ENCODE measurements at places on chromosomes 3 and 15. TPM values are rescaled to one million over a fixed set of nuclear protein-coding genes. Genes with fewer than 3 reads are reported as not detected.

- DNase-seq = no peak
Measured at GRCh38 chr15:74253211-74253921, 17.2 kb downstream of the CCDC33 start.

DNA sequence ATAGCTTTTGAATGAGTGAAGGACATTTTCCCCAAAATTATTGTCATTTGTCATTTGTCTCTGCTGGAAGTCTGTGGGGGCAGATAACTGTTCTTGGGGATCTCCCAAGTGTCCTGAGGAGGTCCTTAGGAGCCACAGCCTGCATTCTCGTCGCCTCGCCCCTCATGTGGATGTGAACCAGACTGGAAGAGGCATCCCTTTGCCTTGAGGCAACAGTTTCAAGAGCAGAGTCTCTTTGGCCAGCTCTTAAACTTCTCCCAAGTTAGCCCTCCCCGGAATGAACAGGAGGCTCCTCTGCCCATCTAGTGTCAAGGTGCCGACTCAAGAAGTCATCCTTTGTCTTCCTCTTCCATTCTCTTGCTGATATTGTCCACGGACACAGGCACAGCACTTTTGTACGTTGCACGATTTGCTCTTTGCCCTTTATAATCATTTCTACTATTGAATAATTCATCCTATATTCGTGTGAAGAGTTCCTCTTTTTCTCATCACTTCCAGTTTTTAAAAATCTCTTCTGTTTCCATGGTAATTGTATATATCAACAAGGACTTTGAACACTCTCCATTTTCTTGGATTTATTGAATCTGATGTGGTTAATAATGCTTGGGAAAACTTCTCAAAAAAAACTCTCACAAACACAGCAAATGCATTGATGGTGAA, 40.8 kb upstream of the CD47 start:
- DNase-seq = no peak

DNA sequence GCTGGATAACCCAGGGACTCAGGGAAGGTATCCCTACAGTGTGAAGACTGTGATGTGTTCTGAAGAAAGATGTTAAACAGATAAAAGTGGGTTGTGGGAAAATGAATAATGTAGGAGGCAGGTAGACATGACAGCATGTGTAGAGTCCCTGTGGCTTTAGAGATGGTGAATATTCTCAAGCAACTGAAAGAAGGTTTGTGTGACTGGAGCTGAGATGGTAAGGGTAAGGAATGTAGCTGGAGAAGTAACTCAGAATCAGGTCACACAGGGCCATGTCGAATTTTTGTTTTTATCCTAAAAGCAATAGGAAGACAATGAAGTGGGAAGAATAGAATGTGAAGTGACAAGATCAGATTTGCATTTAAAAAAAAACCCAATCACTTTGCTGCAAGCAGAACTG, 53.7 kb upstream of the TRPC1 start:
- DNase-seq = no peak

DNA sequence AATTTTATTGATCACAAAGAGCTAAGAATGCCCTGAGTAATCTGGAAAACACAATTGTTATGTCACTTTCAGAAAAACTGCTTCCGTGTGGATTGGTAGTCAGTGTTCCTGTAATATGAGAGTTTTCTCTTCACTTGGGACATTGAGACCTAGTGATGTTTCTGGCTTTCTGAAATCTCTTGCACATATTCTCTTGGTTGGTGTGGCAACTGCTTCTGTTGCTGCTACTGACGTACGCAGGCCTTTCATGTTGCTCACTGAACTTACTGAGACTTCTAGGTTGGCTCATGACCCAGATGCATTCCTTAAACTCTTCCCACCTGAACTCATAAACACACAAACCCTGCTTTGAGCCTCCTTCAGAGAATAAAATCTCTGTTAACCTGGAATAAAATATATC, 175.0 kb upstream of the PFN2 start:
- no peak for DNase-seq

DNA sequence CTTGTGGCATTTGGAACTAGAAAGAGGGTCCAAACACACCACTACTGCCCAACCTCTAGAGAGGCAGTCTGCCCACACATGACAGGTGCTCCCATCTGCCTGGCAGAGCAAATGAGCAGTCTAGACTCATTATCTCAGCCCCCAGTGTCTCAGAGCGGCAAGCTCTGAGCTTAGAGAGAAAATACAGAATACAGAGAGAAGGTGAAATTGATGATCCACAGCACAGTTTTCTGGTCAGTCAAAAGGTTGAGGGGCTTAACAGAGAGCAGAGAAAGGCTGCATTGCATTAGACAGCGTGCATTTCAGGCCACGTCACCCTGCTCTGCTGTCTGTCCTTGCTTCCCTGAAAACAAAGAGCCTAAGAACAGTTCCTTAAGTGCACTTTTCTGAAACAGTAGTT, 135.1 kb downstream of the KCNMB2 start:
- DNase-seq = no peak

DNA sequence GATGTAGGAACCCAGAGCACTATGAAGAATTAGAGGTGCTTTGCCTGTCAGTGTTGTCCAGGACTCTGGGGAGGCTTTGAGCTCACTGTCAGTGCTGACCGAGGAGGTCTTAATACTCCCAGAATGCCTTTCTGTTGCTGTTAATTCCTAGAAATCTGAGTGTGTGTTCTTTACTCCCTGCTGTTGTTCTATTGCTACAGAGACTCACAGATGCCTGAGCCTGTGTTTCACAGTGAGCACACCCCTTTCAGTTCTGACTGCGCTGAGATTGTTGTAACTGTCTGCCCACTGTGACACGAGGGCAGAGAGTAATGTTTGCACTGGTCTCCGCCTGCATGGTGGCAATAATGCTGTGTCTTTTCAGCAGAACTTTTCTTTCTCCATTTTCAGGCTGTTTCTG, 162.9 kb downstream of the RYR3 start:
- no peak for DNase-seq

- no peak for DNase-seq
Measured at GRCh38 chr3:179421500-179421899, 29.8 kb downstream of the GNB4 start.

- DNase-seq = no peak
Measured at GRCh38 chr3:34056951-34057390, 258.5 kb downstream of the PDCD6IP start.

DNA sequence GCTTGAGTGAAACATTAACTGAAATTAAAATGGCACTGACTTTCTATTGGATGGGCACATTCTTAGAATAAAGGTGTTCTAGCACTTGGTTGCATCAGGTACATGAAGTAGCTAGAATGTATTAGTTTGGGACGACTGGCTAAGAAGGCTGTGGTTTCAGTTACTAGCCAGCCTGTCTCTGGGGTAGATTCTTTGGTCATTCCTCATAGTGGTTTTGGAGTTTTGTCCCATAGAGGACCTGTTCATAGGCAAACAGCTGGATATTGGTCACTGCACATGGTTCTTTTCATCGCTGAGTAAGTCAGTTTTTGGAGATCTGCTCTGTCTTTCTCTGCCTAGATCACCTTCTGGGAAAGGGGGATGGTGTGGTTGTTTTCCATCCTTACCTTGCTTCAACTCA, 55.3 kb downstream of the ADAMTSL3 start:
- DNase-seq = no peak

DNA sequence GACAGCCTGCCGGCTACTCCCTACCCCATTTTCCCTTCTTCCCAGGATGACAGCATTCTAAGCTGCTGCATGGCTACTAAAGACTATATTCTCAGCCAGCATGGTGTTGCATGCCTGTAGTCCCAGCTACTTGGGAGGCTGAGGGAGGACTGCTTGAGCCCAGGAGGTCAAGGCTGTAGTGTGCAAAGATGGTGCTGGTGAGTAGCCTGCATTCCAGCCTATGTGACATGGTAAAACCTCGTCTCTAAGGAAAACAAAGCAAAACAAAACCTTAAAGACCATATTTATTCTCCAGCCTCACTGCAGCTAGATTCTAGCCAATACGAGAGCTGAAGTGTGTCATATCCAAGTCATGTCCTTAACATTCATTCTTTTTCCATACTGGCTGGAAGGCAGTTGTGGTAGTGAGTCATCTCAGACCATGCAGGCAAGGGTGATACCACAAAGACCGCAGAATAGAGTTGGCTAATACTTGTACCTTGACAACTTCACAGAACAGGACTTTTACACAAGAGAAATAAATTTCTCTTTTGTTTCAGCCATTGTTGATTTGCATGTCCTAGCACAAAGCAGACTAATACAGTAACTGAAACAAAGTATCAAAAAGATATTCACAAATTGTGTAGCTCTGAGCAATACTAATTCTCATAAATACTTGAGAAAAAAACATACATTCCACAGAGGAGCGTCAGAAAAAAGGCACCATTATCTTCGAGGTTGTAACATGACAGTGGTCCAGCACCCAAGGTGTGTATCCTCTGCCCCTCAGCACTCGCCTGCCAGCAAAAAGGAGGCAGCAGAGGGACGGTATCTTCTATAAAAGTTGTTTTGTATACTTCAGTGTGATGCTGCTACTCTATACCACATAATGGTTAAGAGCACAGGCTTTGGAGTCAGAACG, 14.8 kb downstream of the PBRM1 start:
- DNase-seq = no peak

GRCh38 chr3:102224171-102224570, 210.6 kb upstream of the ZPLD1 start:
- no peak for DNase-seq

- no peak for DNase-seq
Measured at GRCh38 chr3:74808506-74809275, 194.2 kb upstream of the CNTN3 start.

DNA sequence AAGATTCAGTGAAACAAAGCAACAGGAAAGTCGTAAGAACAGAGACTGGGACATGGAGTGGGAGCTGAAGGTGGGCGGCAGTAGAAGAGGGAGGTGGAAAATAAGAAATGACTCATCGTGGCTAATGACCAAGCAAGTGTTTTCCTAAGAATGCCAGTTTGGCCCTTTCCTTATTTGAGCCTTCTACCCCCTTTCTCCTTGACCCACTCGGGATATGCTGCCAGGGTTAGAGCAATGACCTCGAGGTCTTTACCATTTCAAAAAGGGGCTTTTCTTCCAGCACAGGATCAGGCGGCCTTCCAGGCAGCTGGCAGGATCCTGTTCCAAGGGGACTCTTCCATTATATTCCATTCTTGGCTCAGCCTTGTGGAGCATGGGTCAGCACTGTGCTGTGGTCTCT, 241.1 kb downstream of the RYR3 start:
- DNase-seq = no peak

DNA sequence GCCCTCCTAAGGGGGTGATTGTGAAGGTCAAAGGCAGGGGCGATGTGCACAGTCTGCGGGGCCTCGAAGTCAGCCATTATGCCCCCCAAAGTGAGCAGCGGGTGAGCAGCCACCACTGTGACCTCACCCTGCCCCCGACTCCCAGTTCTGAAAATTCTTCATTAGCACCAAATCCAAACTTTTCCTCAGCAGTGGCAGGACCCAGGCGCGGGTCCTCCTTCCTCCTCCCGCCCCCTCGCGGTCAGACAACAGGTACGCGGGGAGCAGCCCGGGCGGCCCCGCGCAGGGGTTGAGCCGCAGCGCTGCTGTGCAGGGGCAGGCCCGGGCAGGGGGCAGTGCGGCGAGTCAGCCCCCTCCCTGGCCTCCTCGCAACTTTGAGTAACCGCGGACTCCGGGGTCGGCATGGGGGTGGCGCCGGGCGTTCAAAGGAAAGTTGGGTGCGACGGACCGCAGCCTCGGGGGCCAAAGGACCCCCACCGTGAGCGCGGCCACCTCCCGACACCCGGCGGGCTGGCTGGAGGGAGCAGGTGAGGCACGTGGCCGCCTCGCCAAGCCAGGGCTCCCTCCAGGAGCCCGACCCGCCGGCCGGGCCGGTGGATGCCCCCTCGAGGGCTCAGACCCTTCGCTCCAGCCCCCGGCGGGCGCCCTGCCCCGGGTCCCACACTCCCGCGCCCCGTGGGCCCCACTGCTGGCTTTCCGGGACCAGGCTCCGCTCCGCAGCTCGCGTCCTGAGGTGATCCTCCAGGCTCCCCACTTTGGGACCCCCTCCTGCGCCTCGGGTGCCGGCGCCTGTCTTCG, 49.4 kb upstream of the CCDC174 start:
- DNase-seq = peak; percentile 67

DNA sequence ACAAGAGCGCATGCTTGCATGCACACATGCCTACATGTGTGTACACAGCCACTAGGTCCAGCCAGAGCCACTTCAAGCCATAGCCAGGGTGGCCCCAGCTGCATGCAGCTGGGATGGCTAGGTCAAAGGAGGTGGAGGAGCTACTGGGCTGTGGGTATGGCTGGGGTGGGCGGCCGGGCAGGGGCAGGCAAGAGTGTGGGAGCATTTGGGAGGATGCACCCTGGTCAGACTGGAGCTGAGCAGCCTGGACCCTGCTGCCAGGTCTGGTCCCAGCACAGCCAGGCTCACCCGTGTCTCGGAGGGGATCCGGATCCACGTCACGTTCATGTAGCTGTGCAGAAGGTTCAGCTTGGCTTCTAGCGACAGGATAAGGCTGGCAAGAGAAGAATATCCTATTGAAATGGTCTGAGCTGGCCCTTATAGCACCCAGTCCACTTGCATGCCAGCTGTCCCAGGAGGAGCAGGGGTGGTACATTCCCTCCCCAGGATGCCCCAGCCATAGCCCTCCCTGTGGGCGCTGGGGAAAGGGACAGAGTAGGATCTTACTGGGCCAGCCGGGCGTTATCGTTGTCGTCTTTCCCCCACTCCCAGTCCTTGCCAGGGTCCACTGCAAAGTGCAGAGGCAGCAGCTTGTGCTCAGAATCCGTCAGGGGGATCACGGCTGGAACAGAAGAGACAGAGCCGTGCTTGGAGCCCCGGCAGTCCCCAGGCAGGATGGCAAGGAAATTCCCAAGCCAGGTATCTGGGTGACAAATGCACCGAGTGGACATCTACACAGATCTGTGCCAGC, 160.5 kb downstream of the KLF13 start:
- DNase-seq = peak; percentile 19

- no peak for DNase-seq
Measured at GRCh38 chr3:128624526-128625138, 26.0 kb downstream of the RPN1 start.

GRCh38 chr3:166706094-166706493, 674.0 kb downstream of the ZBBX start:
- DNase-seq = no peak

GRCh38 chr15:51677021-51677420, 4.3 kb upstream of the SCG3 start:
- DNase-seq = no peak

GRCh38 chr3:46684891-46685290, 8.6 kb downstream of the ALS2CL start:
- DNase-seq = no peak

GRCh38 chr15:59688423-59688781, 718 bp downstream of the BNIP2 start:
- DNase-seq = no peak

The SLC22A13 gene
- not detected for total RNA-seq

The ECE2 gene
- not detected for total RNA-seq

The CRYBG3 gene
- 5.9 TPM for total RNA-seq

The CFAP100 gene
- total RNA-seq = 0.44 TPM

The CYP8B1 gene
- total RNA-seq = not detected

The OPA1 gene
- 74.1 TPM for total RNA-seq

The FGF12 gene
- 5.1 TPM for total RNA-seq

The SH2D7 gene
- total RNA-seq = not detected

The STARD5 gene
- 2.4 TPM for total RNA-seq

The GOLGA8G gene
- total RNA-seq = not detected

The OSTN gene
- total RNA-seq = 0.09 TPM

The DUOXA2 gene
- not detected for total RNA-seq

The RAD54L2 gene
- total RNA-seq = 40.4 TPM

All from H9 (cell line).